ENCODE measurements at places on chromosomes 16 and 17.
A peak's percentile ranks its signal among the peaks of the same experiment; 100 is the strongest.

DNA sequence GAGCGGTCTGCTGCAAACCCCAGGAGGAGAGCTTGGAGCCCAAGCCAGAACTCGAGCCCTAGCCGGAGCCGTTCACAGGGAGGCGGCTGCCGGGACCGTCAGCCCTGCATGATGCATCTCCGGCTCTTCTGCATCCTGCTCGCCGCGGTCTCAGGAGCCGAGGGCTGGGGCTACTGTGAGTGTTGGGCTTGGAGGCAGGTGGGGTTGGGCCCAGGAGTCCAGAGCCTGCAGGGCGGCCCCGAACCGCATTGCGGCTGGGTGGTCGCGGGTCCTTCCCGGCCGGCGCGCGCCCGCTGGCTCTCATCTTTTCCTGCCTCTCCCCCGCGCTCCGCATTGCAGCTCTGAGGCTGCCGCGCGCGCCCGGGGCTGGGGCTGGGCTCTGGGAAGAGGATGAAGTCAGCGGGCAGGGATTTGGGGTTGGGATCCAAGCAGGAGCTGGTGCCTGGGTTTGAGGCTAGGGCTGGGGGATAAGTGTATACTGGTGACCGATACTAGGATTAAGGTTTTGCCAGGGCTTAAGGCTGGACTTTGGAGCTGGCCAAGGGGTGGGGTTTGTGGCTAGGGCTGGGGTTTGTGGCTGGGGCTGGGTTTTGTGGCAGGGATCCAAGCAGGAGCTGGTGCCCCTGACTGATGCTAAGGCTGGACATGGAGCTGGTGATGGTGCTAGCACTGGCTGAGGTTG lies 532 bp downstream of the CNTNAP1 start:
- peak; percentile 84 for DNase-seq

DNA sequence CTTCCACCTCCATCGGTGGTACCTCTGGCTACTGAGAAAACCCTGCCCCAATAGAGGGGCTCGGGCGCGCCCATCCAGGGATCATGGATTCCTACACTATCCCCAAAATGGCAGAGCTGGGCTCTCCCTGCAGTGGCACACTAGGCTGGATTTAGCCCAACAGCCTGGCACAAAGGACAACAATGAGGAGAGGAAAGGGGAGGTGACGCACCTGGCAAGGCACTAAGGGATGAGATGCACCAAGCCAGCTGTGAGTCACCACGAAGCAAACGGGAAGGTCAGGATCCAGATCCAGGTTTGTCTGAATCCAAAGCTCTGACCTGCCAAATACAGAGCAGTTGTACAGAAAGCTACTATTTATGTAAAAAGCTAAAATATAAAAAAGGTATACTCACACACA lies 18.1 kb downstream of the UBE2O start:
- DNase-seq: no peak

- no peak for DNase-seq
Measured at GRCh38 chr17:81025741-81026129, 9.2 kb upstream of the BAIAP2 start.

DNA sequence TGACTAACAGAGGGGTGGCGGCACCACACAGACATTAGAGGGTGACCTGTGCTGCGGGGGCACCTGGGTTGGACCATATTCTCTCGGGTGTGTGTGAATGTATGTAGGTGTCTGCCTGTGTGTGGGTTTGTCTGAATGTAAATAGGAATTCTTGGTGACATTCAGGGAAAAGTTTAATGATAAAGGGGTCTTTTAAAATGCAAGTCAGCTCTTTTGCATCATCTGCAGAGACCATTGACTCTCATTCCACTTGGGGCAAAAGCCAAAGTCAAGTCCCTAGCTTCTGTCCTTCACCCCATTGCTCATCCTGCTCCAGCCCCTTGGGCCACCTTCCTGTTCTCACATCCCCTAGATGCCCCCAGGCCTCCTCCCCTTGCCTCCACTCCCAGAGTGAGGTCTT lies 23.6 kb downstream of the KSR1 start:
- DNase-seq: no peak

- DNase-seq: peak; percentile 19
Measured at GRCh38 chr16:1346422-1347285, 5.0 kb downstream of the TSR3 start.

- no peak for DNase-seq
Measured at GRCh38 chr16:1899641-1900451, 18.4 kb downstream of the HS3ST6 start.

DNA sequence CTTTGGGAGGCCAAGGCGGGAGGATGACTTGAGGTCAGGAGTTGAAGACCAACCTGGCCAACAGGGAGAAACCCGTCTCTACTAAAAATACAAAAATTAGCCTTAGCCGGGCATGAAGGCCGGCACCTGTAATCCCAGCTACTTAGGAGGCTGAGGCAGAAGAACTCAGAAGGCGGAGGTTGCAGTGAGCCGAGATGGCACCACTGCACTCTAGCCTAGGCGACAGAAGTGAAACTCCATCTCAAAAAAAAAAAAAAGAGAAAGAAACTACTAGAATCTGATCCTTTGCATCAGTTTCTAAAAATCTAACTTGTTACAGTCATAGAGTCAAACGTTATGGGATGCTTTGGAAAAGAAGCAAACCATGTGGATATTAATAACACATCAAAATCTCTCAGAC lies 1.6 kb upstream of the PECAM1 start:
- no peak for DNase-seq

GRCh38 chr16:79605999-79606398 lies 5.5 kb upstream of the MAF start:
- DNase-seq: no peak

GRCh38 chr16:85891033-85891775 lies 7.8 kb upstream of the IRF8 start:
- DNase-seq: no peak

DNA sequence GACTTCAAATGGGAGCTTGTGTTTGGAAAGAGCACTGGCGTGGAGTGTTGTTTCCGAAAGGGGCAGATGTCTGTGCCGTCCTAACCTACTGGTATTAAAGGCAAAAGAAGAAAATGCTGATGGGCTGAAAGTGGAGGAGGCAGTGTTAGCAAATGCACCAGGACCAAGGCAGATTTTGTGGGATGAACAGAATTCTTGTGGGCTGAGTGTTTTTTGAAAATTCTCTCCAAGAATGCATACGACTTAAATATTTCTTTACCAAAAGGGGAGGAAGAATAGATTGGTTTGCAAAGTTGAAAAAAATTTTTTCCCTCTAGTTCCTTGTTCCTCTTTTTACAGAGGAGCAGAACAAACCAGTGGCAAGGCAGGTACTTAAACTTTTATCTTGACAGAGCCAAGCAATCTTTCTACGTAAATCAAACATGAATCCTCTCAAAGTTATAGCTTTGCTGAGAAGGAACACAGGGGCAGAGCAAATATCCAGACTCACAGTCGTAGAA lies 16.8 kb downstream of the MARCHF10 start:
- DNase-seq: peak; percentile 86

GRCh38 chr16:9402293-9402860 lies 310.9 kb downstream of the HAPSTR1 start:
- DNase-seq: no peak

DNA sequence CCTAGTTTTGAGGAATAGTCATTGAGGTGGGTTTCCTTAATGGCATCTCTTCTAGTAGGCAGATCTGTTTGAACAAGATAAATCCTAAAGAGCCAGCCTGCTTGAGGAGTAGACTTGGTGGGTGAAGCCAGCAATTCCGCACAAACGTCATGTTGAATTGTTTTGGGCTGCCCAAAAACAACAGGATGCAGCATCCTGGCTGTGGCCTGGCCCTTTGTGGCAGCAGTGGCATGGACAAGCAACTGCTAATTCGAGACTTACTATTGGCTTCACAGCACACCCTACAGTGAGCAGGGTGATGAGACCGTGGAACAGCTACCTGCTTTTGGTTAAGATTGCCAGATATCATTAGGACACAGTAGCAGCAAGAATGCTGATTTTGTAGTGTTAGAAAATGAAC lies 9.3 kb upstream of the VPS4A start:
- DNase-seq: no peak

DNA sequence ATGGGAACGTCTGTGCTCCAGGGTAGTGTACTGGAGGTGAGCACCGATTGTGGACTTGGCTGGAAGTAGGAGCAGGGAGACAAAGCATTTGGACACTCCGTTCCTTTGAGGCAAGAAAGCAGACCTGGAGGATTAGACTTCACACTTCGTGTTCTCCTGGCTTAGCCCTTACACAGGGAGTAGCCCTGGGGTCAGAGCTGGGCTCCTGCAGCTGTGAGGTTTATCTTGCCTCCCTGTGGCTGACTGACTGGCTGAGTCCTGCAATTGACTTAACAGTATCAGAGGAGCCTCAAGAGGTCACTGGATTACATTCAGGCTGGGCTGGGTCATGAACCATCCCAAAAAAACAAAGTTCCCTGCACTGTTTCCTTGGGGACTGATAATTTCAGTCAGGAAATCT lies 37.1 kb downstream of the MPRIP start:
- DNase-seq: no peak

- DNase-seq: no peak
Measured at GRCh38 chr17:19539040-19539399, 5.4 kb downstream of the SLC47A1 start.

DNA sequence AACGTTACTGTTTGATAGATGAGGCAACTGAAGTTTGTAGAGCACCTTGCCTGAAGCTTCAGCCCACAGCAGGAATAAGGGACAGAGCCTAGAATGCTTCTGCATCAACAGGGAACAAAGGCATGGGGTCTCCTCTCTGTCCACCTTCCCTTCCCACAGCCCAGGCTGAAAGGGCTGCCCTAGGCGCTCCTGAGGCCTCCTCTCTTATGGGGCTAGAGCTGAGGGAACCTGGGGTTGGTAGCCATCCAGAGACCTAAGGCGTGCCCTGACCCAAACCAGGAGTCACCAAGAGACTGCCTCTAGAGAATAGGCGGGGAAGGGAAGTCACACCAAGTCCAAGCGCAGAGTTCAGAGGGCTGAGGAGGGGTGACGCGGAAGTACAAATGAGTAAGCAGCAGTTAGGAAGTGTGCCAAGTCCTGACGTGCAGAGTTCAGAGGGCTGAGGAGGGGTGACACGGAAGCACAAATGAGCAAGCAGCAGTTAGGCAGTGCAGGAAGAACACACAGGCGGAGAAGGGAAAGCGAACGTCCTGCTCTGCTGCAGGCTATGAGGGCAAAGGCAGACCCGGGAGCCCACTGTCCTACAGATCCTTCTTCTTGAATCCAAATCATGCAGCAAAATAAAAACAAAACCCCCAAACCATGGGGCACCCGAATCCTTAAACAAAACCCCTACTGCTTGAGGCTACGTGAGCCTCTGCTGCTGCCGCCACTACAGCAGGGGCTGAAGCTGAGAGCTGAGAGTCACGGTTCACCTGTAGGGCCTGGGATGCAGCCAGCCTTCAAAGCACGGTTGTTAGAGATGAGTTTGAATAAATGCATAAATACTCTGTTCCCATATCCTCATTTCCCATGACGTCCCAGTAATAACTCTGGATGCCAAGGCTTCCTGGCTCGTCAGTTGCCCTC lies 2.7 kb upstream of the SPG7 start:
- DNase-seq: no peak

- no peak for DNase-seq
Measured at GRCh38 chr17:77228241-77228752, 87.5 kb downstream of the SEC14L1 start.

GRCh38 chr16:53080345-53081031 lies 25.7 kb downstream of the CHD9 start:
- DNase-seq: peak; percentile 95

- DNase-seq: no peak
Measured at GRCh38 chr17:57517273-57517631, 227.8 kb downstream of the CCDC182 start.

DNA sequence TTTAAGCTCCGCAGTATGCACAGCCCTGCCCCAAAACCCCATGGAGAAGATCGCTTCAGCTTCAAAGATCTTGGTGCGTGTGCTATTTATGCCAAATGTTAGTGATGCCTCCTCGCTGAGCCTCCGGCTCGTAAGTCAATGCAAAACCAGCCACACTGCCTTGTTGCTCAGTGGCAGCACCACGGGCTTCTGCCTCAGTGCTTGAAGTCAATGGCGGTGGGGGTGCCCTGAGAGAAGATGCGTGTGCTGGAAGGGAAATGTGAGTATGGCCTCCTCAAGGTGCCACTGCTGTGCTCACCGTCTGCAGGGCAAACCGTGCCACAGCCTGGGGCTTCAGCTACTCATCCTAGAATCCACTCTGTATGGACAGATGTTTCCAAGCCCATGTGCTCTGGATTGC lies 121.9 kb downstream of the XYLT1 start:
- DNase-seq: no peak

- no peak for DNase-seq
Measured at GRCh38 chr17:36755586-36755985, 154.2 kb downstream of the MRM1 start.

DNA sequence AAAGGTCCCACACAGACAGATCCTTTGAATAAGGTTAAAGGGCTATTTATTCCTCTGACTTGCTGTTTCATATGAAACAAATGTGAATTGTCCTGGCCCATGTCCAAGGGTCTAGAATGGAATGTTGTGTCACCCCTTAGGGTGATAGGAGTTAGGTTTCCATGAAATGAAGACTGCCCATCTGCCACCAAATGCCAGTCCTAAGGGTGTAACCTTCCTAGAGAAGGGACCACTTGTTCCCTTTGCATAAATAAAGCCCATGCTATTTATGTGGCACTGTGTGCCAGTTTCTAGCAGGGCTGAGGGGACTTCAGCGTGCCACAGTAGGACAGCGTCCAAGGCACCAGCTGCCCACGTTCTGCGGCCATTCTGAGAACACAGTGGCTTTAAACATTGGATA lies 171.3 kb downstream of the ABCA8 start:
- DNase-seq: no peak

DNA sequence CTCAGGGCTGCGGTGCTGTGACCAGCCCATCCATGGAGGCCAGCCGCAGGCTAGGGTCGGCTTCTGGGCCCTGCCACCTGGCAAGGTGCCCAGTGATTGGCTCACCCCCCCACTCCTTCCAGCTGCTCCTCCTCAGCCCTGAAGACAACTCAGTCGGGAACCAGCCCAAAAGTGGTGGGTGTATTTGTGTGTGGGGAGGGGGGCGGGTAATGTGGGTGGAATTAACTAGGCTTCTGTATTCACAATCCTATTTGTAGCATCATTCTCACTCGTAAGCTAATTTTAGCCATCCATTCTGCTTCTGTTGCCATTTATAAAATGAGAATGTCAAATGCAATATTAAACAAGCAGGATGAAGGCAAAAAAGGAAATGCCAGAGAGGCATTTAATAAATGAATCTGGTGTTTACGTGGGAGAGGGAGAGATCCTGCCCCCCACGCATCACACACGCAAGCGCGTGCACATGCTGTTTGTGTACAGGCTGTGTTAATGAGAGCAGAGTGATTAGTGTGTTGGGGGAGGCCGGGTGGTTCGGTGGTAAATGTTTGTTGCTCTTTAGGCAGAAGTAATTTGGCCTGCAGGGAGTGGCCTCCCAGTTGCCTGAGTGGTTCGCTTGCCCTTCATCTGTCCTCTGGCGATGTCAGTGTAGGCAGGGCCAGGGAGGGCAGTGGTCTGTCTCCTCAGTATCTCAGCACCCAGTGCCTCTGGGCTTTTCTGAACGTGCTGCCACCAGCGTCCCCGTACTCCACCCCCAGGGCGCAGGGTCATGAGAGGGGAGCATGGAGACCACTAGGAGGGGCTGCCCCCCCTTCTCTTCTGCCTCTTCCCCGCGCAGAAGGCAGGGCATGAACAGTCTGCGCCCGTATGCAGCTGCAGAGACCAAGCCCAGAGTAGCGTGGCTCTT lies 140.1 kb downstream of the CCDC182 start:
- DNase-seq: peak; percentile 6

Measured in adipocyte (in vitro differentiated cells).